Testis (tissue), 5 donors: ENCODE measurements at places on chromosomes 2 and 18. TPM values are rescaled to one million over a fixed set of nuclear protein-coding genes. Genes with fewer than 3 reads are reported as not detected.
A peak's percentile ranks its signal among the peaks of the same experiment; 100 is the strongest.

GRCh38 chr2:237459741-237460174 is 27.3 kb upstream of the MLPH start:
- no peak overlapping the region for H3K4me3 ChIP-seq
- H3K36me3 ChIP-seq, result no peaks in the 10 kb centered on the region
- no peak for DNase-seq
- H3K27me3 ChIP-seq, result no peaks in the 10 kb centered on the region
- H3K27ac ChIP-seq, result no peak overlapping the region

The MDH1 gene
- total RNA-seq, result 180 TPM

DNA sequence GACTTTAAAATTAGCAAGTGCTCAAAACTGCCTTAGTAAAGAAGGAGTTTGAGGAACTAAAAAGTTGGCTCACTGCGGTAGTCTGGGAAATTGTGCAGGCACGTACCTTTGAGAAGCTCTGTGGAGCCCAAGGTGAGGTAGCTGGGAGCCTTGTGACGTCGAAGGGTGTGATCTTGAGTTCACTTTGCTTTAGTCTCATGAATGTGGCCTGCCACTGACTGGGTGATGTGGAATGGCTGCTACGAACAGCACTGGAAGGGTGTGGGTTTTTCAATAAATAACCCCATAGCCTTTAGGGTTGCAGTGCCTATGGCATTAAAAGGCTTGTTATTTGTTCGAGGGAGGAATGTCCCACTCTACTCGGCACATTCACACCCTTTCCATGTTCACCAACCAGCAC is 312.3 kb downstream of the PRKCE start:
- H3K4me1 ChIP-seq, result peaks cover 29% of the 10 kb centered on the region
- H3K36me3 ChIP-seq, result no peaks in the 10 kb centered on the region
- no peak overlapping the region for H3K4me3 ChIP-seq
- DNase-seq, result no peak
- no peaks in the 10 kb centered on the region for H3K27me3 ChIP-seq

- H3K36me3 ChIP-seq, result no peaks in the 10 kb centered on the region
- H3K27ac ChIP-seq, result no peak overlapping the region
- H3K4me1 ChIP-seq, result no peaks in the 10 kb centered on the region
These were observed 102.9 kb downstream of the RAB3GAP1 start for GRCh38 chr2:135154962-135155361.

DNA sequence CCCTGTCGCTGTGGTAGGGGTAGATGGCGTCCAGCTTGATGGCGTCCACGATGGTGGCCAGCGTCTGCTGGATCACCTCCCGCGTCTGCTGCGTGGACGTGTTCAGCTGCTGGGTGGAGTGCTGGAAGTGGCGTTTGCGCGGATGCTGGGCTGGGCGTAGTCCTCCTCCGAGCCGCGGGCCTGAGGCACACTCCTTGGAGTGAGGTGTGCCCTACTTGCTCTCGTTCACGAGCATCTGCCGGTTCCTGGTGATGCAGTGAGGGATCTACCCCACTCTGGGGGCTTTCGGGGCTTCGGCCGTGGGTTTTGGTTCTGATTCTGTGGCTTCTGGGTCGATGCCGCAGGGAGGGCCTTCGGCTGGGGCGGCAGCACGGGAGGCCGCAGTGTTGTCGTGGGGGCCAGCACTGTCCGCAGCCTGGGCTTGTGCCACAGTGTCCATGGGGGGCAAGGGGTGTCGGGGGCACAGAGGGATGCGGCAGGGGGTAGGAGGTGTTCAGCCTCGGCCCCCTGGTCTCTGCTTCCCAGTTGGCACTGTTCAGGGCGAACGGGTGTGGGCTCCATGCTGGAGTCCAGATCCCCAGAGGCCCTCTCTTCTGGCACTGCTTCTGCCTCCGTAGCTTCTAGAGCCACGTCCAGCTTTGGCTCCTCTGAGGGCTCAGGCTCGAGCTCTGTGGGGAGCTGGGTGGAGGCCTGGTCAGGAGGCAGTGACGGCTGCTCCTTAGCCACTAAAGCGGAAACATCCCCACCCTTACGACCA is 890.6 kb upstream of the LRRTM1 start:
- H3K27me3 ChIP-seq, result no peaks in the 10 kb centered on the region
- no peaks in the 10 kb centered on the region for H3K36me3 ChIP-seq
- no peaks in the 10 kb centered on the region for H3K4me1 ChIP-seq

DNA sequence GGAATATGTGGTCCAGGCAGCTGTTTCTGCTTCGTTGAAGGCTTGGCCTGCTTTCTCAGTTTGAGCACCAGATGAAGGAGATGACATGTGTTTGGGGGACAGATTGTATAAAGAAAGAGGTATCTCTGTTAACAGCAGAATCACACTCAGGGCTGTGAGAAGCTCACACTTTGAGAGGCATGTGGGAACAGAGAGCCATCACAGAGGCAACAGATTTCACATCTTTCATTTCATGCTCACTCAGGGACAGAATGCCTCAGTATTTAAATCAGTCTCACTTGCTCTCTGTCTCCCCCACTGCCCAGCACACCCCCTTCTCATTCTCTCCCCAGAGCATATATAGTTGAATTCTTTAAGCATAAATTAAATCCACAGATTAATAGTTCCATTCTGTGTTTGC is 37.4 kb downstream of the KIAA2012 start:
- no peaks in the 10 kb centered on the region for H3K27me3 ChIP-seq
- H3K36me3 ChIP-seq, result no peaks in the 10 kb centered on the region
- no peak overlapping the region for H3K4me3 ChIP-seq
- H3K4me1 ChIP-seq, result no peaks in the 10 kb centered on the region

The KCNIP3 gene
- total RNA-seq, result 69.1 TPM

The SCN7A gene
- total RNA-seq, result 8.7 TPM

DNA sequence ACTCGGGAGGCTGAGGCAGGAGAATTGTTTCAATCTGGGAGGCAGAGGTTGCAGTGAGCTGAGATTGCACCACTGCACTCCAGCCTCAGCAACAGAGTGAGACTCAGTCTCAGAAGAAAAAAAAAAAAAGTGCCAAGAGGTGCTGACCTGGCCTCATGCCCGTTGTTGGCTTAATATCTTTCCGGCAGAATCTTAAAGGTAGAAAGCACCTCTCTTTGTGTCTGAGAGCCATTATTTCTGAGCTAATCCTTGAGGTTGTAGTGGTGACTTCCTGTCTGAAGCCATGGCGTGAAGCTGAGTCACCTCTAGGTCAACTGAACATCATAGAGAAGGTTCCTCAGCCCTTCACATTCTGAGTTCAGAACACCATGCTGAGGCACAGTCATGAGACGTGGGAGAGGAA is 60.4 kb downstream of the WDSUB1 start:
- no peaks in the 10 kb centered on the region for H3K4me1 ChIP-seq
- H3K4me3 ChIP-seq, result no peak overlapping the region
- H3K27me3 ChIP-seq, result no peaks in the 10 kb centered on the region

DNA sequence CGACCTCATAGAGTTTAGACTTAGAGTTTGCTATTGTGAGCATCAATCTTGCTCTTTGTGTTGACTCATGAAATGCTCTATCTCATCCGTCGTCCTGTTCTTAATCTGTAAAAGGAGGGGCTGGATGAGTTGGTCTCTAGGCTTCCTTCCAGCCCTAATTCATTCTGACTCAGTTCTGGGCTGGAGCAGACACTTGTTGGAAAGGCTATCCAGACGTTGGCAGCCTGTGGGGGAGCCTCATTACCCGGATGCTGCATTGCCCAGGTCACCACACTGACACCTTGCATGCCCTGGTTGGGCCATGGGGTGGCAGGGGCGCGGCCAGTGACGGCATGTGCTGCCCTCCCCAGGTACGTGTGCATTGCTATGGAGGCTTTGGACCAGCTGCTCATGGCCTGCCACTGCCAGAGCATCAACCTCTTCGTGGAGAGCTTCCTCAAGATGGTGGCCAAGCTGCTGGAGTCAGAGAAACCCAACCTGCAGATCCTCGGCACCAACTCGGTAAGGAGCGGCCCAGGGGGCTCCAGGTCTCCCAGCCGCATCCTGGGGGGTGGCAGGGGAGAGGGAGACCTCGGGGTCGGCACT is 61.5 kb downstream of the EFR3B start:
- no peak for DNase-seq
- no peaks in the 10 kb centered on the region for H3K36me3 ChIP-seq
- H3K4me3 ChIP-seq, result no peak overlapping the region
- no peak overlapping the region for H3K27ac ChIP-seq
- H3K27me3 ChIP-seq, result no peaks in the 10 kb centered on the region
- peaks cover 6% of the 10 kb centered on the region for H3K4me1 ChIP-seq

GRCh38 chr2:28045676-28046351 is 155.3 kb downstream of the BABAM2 start:
- no peak for DNase-seq
- no peak overlapping the region for H3K4me3 ChIP-seq
- H3K27ac ChIP-seq, result no peak overlapping the region
- H3K4me1 ChIP-seq, result no peaks in the 10 kb centered on the region
- H3K36me3 ChIP-seq, result no peaks in the 10 kb centered on the region

The FBXO36 gene
- total RNA-seq, result 6.8 TPM

- H3K4me1 ChIP-seq, result no peaks in the 10 kb centered on the region
- no peak overlapping the region for H3K27ac ChIP-seq
- no peaks in the 10 kb centered on the region for H3K36me3 ChIP-seq
- no peaks in the 10 kb centered on the region for H3K27me3 ChIP-seq
These were observed 43.0 kb downstream of the OSGEPL1 start for GRCh38 chr2:189719571-189719970.

- H3K4me3 ChIP-seq, result no peak overlapping the region
- no peaks in the 10 kb centered on the region for H3K4me1 ChIP-seq
- H3K36me3 ChIP-seq, result no peaks in the 10 kb centered on the region
- H3K27ac ChIP-seq, result no peak overlapping the region
- H3K27me3 ChIP-seq, result no peaks in the 10 kb centered on the region
These were observed 35.2 kb upstream of the SCN9A start for GRCh38 chr2:166410828-166411472.

The OBSL1 gene
- total RNA-seq, result 507 TPM

DNA sequence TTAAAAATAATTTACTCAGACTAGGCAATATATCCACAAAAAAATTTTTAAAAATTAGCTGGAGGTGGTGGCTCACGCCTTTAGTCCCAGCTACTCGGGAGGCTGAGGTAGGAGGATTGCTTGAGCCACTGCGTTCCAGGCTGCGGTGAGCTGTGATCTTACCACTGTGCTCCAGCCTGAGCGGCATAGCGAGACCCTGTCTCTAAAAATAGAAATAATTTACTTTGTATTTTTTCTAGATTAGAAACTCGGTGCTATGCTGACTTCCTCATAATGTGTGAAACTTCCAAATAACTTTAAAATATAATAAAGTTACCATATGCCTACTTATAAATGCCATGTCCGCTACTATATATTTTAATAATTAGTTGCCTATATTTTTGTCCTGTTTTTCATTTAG is 6.7 kb downstream of the PPIG start:
- H3K27me3 ChIP-seq, result no peaks in the 10 kb centered on the region
- peaks cover 19% of the 10 kb centered on the region for H3K4me1 ChIP-seq
- no peaks in the 10 kb centered on the region for H3K36me3 ChIP-seq
- no peak overlapping the region for H3K27ac ChIP-seq
- DNase-seq, result no peak
- H3K4me3 ChIP-seq, result no peak overlapping the region

The CASP8 gene
- 12.5 TPM for total RNA-seq

The SMYD1 gene
- 1.5 TPM for total RNA-seq

DNA sequence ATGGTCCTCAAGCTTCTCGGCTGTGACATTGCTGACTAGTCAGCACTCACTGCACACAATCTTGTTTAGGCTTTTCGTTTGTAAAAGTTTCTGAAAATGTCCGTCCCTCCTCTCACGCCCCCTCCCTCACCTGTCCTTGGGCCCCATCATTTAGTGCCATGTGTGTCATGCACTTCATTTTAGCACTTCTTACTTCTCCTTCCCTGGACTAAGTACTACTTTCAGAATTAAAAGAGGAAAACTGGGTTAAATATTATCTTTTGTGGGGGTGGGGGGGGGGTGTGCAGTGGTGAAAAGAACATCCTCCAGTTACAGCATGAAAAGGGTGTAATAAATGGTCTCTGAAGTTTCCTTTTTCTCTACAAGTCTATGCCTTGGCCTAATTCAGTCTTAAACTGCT is 182.0 kb upstream of the SP5 start:
- DNase-seq, result no peak
- no peak overlapping the region for H3K4me3 ChIP-seq
- H3K4me1 ChIP-seq, result no peaks in the 10 kb centered on the region
- H3K27ac ChIP-seq, result no peak overlapping the region

DNA sequence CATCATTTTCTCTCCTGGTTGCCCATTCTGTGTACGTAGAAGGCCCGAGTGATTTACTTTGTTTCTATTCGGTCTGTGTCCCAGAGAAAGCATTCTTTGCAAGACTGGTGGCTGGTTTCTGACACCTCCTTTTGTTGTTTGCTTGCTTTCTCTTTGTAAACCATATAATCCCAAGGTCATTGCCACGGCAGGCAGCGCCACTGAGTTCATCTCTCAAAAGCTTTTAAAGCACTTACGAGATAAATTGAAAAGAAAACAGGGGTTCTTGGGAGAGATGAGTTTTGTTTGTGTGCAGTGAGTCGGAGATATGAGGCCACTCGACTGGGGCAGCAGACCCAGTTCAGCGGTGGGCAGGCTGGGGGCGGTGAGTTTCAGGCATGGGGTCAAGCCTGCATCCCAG is 137.6 kb downstream of the NCK2 start:
- DNase-seq, result peak; percentile 65
- H3K27ac ChIP-seq, result peak overlapping the region; percentile 50
- H3K4me1 ChIP-seq, result peaks cover 61% of the 10 kb centered on the region
- no peaks in the 10 kb centered on the region for H3K36me3 ChIP-seq

DNA sequence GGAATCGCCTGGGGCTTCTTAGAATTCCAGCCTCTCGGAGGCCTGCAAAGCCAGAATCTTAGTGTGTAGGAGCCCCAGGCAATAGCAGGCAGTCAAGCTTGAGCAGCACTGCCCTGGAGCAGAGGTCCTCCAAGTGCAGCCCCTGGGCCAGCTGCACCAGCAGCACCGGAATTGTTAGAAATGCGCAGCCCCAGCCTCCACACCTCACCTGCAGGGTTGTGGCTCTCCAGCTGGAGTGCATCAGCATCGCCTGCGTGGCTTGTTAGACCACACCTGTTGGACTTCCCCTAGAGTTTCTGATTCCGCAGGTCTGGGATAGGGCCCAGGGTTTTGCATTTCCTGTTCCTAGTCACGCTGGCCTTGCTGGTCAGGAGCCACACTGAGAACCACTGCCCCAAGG is 100.3 kb downstream of the ASAP2 start:
- H3K4me1 ChIP-seq, result peaks cover 7% of the 10 kb centered on the region
- no peak for DNase-seq
- no peaks in the 10 kb centered on the region for H3K27me3 ChIP-seq
- no peak overlapping the region for H3K4me3 ChIP-seq

The DPP4 gene
- total RNA-seq, result 1.2 TPM
